ENCODE measurements at places on chromosomes 2 and 18. TPM values are rescaled to one million over a fixed set of nuclear protein-coding genes. Genes with fewer than 3 reads are reported as not detected.

SOCS6 gene
- polyA plus RNA-seq, result 9.1 TPM

CELF4 gene
- polyA plus RNA-seq, result 1.6 TPM

APLF gene
- 7.3 TPM for polyA plus RNA-seq

SPEG gene
- 37.1 TPM for polyA plus RNA-seq

FRZB gene
- 4.4 TPM for polyA plus RNA-seq

VWC2L gene
- not detected for polyA plus RNA-seq

ERBB4 gene
- polyA plus RNA-seq, result 1.3 TPM

BCL11A gene
- 12.2 TPM for polyA plus RNA-seq

All from H1 (cell line).